ENCODE measurements at places on chromosomes 1 and 21.

GRCh38 chr1:46400421-46400820, 6.3 kb downstream of the FAAH start:
- no peak for DNase-seq

GRCh38 chr1:41623736-41624135, 139.3 kb upstream of the EDN2 start:
- DNase-seq = no peak

GRCh38 chr1:22540337-22540736, 23.0 kb upstream of the EPHA8 start:
- no peak for DNase-seq

- no peak for DNase-seq
Observed at GRCh38 chr1:27503844-27504587, 14.0 kb upstream of the WASF2 start.

DNA sequence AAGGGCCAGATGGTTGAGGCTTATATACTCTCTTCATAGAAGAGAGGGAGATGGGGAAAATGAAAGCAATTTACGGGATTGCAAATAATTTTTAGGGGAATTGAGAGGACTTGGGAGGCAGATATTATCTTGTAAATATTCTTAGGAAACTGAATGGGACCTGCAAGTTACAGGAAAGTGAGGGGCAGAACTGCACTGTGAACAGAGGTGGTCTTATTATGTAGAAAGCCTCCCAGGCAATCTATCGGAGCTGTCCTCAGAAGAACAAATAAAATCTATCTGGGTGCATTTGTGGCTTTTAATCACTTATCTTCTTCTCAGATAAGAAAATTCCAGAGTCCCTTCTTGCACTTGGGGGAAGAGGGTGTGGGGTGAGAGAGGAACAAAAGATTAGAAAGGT, 223.5 kb downstream of the RHOU start:
- DNase-seq = no peak

DNA sequence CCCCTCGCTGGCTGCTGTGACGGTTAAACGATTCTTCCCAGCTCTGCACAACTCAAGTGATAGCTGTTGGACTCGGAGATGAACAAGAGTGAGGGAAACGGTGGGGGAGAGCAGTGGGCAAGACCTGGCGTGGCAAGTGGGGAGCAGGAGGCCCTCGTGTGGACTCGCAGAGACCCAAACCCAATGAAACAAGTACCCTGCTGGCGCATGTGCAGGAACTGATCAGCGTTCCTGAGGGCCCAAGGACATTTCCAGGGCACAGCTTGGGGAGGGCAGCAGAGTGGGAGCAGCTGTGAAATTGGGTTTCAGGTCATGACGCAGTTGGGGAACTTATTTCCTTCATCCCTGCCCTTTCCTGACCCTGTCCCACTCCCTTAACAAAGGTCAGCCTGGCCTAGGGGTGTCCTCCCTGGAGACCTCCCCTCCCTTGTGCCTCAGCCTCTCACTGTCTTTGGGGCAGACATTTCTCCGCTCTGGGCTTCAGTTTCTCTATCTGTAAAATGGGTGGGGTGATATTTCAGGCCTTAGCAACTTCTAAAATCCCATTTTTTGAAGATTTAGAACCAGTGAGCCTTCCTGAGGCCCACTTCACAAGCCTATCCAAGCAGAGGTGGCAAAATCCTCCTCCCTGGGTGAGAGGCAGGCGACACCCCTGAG, 27.9 kb upstream of the ECE1 start:
- DNase-seq = peak; percentile 68

GRCh38 chr1:11961230-11961629, 19.0 kb upstream of the MFN2 start:
- DNase-seq = no peak

GRCh38 chr1:207888652-207889051, 22.3 kb downstream of the CD34 start:
- no peak for DNase-seq

GRCh38 chr1:9135073-9135836, 6.4 kb upstream of the GPR157 start:
- no peak for DNase-seq

GRCh38 chr1:73674945-73675561, 522.9 kb downstream of the LRRIQ3 start:
- DNase-seq = no peak

GRCh38 chr21:34092262-34092921, 19.0 kb downstream of the MRPS6 start:
- no peak for DNase-seq

GRCh38 chr1:198959032-198959431, 320.2 kb downstream of the PTPRC start:
- DNase-seq = no peak

DNA sequence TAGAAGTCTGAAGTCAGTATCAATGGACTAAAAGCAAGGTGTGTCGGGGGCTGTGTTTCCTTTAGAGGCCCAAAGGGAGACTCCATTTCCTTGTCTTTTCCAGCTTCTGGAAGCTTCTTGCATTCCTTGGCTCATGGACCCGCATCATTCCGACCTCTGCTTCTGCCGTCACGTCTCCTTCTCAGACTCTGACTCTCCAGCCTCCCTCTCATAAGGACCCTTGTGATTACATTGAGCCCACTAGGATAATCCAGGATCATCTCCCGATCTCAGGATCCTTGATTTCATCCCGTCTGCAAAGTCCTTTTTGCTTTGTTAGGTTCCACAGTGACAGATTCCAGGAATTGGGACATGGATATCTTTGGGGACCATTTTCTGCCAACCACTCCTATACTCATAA, 265.8 kb upstream of the CSF3R start:
- no peak for DNase-seq

GRCh38 chr1:175409938-175410337, 217.4 kb upstream of the KIAA0040 start:
- DNase-seq = no peak

DNA sequence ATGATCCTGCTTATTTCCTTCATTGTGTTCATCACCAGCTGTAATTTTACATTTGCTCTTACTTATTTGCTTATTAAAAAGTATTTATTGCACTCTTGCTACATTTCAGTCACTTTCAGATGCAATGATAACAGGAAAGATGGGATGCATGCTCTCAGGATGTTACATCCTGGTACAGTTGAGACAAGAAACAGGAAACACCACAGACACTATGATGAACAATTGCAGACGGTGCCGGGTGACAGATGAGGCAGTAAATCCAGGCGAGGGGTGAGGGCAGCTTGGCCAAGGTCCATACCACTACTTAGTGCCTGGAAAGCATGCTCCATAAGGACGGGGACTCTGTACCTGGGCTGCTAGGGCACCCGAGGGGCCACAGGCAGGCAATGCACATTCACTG, 156.6 kb upstream of the RAB4A start:
- no peak for DNase-seq

GRCh38 chr21:45109831-45110492, 35.6 kb downstream of the ADARB1 start:
- DNase-seq = peak; percentile 36

- no peak for DNase-seq
Observed at GRCh38 chr1:182662121-182662890, 22.1 kb downstream of the RGS8 start.

DNA sequence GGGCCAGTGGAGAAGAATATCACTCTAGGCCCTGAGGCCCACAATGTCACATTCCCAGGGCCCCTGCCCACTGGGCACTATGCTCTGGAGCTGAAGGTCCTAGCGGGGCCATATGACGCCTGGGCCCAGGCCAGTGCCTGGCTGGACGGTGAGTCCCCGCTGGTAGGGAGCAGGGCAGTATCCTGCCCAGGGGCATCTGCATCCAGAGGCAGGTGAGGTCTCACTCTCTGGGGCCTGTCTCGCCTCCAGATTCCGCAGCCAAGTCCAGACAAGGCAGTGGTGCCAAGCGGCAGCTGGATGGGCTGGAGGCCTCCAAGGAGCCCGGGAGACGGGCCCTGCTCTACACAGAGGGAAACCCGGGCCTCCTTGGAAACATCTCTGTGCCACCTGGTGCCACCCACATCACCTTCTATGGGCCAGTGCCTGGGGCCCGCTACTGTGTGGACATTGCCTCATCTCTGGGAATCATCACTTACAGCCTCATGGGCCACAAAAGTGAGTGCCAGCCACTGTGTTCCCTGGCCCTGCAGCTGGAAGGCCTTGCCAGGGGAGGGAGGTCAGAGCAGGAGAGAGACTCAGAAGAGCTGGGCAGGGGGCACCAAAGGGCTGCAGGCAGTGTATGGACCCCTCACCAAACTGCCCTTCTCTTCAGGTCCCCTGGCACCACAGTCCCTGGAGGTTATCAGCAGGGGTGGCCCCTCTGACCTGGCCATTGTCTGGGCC, 11.1 kb upstream of the PTPN7 start:
- no peak for DNase-seq

GRCh38 chr1:78426408-78426807, 64.4 kb upstream of the PTGFR start:
- DNase-seq = no peak

DNA sequence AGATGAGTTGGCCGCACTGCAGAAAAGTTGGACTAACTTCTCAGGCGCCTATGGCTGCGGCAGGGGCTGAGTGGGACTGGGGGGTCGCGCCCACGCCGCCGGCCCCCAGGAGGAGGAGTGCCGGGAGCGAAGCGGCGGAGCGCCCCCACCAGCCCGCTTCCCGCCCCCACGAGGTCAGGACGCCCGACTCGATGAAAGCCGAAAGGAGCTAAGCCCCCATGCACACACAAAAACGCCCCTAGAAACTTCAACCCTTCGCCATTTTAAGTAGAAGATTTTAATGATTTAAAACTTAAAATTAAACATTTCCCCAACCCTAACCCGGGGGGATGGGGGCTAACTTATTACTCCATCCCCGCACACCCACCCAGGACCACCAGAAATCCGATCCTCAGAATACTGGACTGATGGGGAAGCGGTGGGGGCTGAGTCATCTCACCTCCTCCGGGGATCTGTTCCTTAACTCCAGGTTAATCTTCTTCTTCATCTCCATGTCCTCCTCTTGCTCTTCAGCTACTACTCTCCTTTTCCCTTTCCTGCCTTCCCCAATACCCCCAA, 539 bp downstream of the ANP32E start:
- DNase-seq = peak; percentile 26

- no peak for DNase-seq
Observed at GRCh38 chr1:41110286-41110685, 88.8 kb upstream of the SLFNL1 start.

DNA sequence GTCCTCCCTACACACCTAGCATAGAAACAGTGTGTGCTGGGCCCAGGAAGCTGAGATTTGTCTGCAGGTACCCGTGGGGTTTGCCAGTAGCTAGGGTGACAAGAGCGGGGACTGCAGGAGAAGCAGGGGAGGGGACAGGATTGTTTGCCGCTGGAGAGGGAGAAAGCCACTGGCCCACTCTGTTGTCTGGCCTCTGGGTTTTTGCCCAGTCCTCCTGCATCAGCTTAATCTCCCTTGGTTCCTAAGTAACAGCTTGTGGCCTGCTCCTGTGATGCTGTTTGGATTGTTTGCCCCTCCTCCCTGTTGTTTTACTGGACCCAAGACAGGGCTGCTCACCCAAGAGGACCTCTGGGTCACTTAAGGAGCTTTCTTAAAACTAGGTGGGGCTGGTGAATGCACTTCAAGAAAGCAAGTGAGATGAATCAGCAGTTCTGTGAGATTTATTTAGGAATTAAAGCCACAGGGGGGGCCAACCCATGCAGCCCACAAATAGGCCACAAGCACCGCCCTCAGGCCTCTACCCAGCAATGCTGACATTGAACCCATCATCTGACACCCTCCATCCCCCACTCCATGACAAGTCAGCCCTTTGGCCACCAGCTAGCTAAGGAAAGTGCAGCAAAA, 142.8 kb downstream of the ZZZ3 start:
- no peak for DNase-seq

DNA sequence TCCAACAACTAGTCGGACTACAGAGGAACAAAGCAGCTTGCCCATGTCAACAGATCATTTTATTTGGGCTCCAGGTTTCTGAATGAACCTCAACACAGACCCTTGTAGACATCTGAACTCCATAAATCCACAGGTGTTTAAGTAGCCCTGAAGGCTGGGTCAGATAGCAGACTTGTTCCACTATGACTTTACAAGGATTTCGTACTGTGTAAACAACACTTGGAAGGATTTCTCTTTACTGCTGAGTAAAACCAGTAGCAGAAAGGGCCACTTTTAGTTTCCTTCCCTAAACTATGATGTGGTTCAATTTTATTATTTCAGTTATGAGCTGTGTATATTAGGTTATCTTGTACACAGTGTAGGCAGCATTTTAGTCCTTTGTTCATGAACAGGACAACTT, 316.4 kb upstream of the ADGRL2 start:
- no peak for DNase-seq

GRCh38 chr21:37389456-37389855, 22.9 kb downstream of the DYRK1A start:
- DNase-seq = no peak

DNA sequence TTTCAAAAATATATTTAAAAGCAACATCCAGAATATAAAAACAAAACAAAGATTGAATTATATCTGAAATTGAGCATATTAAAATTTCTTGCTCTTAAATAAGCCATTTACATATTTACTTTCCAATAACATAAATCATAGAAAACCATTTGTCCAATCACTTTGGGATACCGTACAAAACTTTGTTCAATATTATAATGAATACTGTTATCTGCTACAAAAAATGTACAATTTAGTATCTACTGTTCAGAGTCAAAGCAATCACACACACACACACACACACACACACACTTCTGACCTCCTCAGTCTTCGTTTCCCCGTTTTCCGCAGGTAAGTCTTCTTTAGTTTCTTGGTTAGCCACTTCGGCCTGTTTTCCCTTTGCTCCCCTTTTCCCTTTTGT, 4.0 kb downstream of the HMGN1 start:
- DNase-seq = no peak

DNA sequence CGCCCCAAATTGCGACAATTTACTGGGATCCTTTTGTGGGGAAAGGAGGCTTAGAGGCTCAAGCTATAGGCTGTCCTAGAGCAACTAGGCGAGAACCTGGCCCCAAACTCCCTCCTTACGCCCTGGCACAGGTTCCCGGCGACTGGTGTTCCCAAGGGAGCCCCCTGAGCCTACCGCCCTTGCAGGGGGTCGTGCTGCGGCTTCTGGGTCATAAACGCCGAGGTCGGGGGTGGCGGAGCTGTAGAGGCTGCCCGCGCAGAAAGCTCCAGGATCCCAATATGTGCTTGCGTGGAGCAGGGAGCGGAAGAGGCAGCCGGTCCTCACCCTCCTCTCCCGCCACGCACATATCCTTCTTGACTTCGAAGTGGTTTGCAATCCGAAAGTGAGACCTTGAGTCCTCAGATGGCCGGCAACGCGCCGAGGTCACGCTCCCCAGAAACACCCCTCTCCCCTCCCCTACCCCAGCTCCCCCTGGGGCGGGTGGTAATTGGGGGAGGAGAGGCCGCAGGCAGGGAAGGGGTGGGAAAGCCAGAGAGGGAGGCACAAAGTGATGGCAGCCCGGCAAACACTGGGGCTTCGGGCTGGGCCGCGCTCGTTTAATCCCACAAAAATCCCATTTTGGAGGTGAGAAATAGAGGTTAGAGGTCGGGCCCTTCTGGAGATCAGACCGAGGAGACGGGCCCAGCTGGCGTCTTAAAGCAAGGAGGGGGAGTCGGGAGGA, 6.2 kb downstream of the SIM2 start:
- DNase-seq = no peak

- DNase-seq = no peak
Observed at GRCh38 chr1:171174560-171175294, 10.4 kb upstream of the FMO2 start.

- DNase-seq = no peak
Observed at GRCh38 chr1:95236784-95237575, 3.0 kb downstream of the RWDD3 start.

- no peak for DNase-seq
Observed at GRCh38 chr1:41613689-41614574, 129.4 kb upstream of the EDN2 start.

- DNase-seq = no peak
Observed at GRCh38 chr1:183571678-183572268, 18.5 kb downstream of the NCF2 start.
